ENCODE measurements at places on chromosomes 3 and 15.

DNA sequence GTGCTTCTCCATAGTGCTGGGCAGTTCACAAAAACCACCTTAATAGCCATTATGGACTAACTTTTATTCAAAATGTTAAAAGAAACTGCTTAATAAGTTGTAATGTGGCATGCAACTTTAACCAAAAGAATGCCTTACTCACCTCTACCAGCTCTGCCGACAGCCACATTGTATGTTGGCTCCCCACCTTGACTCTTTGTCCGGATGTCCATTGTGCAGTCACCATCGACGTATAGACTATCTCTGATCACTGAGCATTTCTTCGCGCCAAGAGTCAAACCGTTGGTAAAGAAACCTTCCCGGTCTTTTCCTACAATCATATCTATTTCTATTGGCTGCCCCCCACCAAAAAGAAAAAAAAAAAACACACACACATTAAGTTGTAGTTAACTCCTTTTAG lies 2.5 kb downstream of the PFN2 start:
- DNase-seq: no peak

GRCh38 chr3:16841904-16842271 lies 42.9 kb upstream of the PLCL2 start:
- DNase-seq: no peak

GRCh38 chr3:180290300-180290699 lies 253.6 kb upstream of the PEX5L start:
- no peak for DNase-seq

DNA sequence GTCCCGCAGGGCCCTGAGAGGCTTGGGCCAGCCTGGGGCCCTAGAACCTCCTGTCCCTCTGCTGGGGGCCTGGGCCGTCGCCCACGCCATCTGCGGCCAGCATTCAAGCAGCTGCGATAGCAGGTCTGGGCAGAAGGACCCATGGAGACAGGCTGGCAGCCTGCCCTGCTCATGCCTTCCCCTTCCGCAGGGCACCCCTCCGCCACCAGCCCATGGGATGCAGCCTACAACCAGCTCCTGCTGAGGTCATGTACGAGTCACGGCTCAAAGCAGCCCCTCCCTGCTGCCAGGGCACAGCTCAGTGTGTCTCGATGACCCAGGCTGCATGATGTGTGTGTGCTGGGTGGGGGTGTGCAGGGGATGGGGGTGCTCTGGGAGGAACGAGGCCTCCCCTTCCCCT lies 27.8 kb downstream of the DUSP7 start:
- no peak for DNase-seq

DNA sequence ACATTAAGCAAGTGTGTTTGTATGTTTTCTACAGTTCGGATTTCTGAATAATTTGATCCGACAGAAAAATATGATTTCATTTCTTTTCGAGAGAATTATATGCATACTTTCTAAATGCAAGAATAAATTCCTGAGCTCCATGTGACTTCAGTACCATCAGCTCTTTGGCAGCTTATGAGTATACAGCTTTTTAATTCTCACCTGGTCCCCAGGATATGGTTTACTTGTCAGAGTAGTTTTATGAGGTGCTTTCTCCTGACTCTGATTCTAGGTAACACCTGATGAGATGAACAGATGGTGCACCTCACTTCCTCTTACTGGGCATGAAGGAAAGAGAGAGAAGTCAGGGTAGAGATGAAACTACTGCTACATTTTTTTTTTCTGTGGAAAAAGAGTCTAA lies 3.1 kb downstream of the HGD start:
- DNase-seq: no peak

GRCh38 chr3:115494826-115495225 lies 128.5 kb upstream of the GAP43 start:
- no peak for DNase-seq

- no peak for DNase-seq
Observed at GRCh38 chr3:99927671-99928457, 110.2 kb downstream of the CMSS1 start.

- DNase-seq: no peak
Observed at GRCh38 chr3:129576514-129577352, 29.7 kb downstream of the PLXND1 start.

DNA sequence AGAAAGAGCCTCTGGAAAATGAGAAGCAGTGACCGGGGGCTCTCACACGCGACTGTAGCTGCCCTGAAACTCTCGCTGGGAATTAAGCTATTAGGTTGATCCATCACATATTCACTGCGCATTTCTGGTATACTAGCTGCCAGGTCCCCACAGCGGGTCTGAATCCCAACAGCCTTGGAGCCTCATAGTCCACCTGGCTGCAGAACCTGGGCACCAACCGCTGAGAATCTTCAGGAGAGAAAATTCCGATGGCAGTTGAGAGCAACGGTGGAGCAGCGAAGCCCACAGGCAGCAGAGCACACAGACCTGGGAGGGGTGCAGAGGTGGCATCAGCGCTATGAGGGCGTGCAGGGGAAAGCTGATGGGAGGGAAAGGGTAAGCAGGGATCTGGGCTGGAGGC lies 75.1 kb downstream of the FAM174B start:
- no peak for DNase-seq

DNA sequence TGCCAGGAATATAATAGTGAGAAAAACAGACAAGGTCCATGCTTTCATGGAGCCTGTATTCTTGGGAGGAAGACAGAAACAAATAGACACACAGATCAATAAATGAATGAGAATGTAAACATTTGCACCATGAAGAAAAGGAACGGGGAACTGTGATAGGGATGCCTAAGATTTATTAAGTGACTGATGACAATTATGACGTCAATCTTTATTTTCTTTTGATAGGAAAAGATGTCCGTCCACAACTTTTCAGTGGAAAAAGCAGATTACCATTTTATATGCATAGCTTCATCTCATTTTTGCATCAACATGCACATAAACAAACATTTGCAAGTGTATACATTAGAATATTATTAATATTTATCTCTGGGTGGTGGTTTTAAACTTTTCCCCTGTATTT lies 27.9 kb upstream of the WNT5A start:
- no peak for DNase-seq

- no peak for DNase-seq
Observed at GRCh38 chr3:170768334-170768801, 101.6 kb downstream of the RPL22L1 start.

DNA sequence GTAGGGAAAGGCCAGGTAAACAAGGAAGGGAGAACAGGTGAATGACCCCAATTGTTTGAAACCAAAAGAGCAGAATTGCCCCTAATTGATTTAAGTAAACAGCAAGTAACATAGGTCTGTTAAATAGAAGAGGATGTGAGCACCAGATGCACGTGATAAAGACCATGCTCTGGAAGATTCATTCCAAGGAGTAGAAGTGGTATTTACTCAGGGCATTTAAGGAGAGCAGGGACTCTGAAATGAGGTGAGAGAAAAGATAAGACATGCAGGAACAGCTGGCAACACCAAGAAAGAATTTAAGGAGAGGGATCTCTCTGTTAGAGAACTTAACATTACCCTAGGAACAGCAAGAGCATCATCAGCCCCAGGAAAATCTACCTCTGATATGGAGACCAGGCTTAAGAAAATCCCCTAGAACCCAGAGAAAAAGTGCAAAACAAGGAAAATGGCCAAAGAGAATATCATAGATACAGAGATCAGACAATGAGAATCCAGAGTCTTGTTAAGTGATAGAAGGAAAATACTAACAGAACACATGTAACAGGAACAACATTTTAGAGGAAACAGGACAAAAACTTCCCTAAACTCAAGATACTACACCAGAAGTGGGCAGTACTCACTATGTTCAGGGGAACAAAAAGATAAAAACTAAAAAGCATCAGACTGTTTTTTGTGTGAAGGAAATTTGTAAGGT lies 6.4 kb downstream of the NUDT16 start:
- no peak for DNase-seq
